Activated naive CD4-positive, alpha-beta T cell (primary cell): ENCODE measurements at places on chromosomes 6 and 20.

GRCh38 chr20:10731190-10731965, 57.6 kb upstream of the JAG1 start:
- no peak for DNase-seq

DNA sequence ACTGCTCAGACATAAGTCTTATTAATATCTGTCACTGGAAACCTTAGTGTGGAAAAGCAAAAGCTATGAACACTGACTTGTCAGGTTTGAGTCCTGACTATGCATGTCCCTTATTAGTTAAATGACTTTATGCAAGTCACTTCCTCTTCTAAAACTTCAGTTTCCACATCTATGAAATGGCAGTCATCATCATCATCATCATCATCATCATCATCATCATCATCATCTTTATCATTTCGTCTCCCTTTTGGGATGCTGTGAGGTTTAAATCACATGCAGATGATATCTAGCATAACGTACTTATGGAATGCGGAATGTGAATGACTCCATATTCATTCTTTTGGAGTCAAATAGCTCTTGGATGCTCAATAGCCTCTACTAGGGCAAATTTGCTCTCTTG, 24.5 kb downstream of the HDGFL1 start:
- DNase-seq, result no peak

- no peak for DNase-seq
Measured at GRCh38 chr6:146885708-146886457, 287.1 kb downstream of the ADGB start.

GRCh38 chr20:53463101-53463972, 130.3 kb downstream of the ZNF217 start:
- no peak for DNase-seq

- no peak for DNase-seq
Measured at GRCh38 chr6:163188746-163189145, 225.8 kb upstream of the QKI start.

- no peak for DNase-seq
Measured at GRCh38 chr6:38057994-38058393, 238.5 kb downstream of the ZFAND3 start.

DNA sequence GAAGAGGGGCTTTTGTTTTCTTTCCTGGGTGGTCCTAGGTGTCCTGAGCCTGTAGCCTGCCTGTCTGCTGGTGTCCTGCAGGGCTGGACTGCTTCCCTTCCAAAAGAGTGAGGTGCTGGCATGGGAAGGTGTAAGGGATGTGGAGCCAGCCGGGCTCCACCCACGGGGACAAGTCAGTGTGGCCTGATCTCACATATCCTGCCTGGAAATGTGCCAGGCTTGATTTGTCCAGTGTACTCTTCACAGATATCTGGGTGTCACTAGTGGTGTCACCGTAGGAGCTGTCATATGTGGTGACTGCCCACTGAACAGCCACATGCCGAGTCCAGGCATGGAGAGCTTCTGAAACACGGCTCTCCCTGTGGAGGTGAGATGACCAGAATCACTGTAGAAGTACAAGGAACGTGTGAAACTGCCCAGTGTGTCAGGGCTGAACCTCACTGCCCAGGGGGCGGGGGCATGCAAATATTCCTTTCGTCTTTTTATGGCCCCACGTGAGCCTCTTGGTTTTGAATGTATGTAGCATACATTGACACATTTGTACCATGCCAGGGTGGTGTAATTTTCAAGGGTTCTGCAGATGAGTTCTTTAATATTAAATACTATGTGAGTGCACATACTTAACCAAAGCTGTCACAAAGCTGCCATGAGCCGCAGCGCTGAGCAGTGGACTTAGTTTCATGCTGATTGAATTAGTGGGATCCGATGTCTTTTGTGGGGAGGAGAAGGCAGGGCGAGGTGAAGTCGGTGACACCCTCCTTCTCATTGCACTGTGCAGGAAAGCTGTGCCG, 55.8 kb downstream of the CDH4 start:
- DNase-seq, result no peak

DNA sequence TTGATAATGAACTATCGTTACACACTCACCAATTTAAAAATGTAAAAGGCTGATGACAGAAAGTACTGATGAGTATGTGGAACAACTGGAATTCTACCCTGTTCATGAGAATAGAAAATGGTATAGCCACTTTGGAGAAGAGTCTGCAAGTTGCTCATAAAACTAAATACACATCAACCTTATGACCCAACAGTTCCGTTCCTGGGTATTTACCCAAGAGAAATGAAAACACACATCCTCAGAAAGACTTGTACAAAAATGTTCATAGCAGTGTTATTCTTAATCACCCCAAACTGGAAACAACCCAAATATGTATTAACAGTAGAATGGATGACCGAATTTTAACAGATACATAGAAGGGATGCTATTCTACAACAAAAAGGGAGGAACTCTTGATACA, 145.7 kb upstream of the LRFN2 start:
- no peak for DNase-seq

- no peak for DNase-seq
Measured at GRCh38 chr20:13545790-13546189, 92.9 kb downstream of the TASP1 start.

GRCh38 chr6:85579581-85579980, 14.1 kb downstream of the SNX14 start:
- DNase-seq, result no peak

DNA sequence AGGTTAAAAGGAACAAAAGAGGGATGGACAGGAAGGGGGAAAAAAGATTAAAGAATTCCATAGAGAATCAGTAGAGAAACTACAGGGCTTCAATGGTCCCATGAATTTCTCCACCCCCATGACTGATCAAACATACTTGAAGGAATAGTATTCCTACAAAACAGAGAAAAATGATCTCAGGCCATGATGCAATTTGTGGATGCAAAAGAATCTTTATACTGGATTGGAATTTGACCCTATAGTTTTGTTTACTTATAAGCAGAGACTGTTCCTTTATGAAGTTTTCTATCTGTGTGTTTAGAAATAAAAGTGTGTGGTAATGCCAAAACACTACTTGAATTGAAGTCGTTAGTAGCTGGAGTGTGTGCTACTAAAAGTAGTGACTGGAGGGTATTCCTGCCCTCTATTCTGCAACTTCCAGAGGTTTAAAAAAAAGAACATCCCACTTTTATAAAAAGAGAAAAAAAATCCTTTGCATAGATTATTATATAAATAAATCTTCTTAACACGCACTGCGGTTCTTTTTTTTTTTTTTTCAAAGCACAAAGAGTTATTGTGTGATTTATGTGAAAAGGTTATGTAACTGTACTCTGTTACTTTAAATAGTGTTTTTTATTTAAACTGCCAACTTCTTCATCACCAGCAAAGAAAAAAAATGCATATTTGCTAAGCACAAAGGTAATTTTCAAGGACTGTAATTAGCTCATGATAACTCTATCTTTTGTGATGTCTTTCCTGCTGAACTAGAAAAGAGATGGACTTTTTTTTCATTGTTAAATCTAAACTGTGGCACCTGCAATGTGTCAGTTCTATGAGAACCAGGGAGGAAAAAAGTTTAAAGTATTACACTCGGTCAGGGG, 214.5 kb upstream of the CITED2 start:
- DNase-seq, result no peak

DNA sequence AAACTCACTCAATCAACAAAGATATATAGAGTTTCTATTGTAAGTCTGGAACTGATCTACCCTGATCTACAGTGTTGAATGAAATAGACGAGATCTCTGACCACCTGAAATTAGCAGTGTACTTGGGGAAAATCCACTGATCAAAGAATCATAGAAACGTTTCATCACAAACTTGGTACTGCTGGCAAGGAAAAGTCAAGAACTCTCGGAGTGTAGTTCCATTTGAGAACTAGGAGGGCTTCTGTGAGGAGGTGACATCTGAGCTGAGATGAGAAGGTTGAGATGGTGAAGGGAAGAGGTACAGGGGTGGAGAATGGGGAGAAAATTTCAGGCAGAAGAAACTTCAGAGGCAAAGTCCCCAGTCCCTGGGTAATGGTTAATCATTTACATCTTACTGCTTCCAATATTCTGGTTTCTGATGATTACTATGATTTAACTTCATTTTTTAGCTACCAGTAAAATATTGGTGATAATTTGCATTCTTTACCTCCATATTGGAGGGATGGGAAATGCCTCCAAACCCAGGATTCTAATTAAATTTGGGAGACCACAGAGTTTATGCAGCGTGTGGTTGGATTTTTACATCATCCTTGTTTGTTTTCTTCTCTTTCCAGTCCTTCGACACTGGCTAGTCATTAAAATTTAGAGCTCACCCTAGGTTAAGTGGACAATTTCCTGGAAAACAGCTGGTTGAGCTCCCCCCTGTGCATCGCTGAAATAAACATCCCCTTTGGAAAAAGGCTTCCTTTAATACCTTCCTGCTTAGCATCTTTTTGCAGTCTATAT, 191.9 kb downstream of the BCAS1 start:
- no peak for DNase-seq

GRCh38 chr6:27547157-27548075, 74.5 kb upstream of the ZNF184 start:
- DNase-seq, result no peak

GRCh38 chr20:59835448-59836395, 97.7 kb downstream of the SYCP2 start:
- DNase-seq, result no peak

GRCh38 chr20:61369731-61370520, 117.9 kb downstream of the CDH4 start:
- no peak for DNase-seq

GRCh38 chr6:14754751-14755513, 490.9 kb upstream of the JARID2 start:
- no peak for DNase-seq

DNA sequence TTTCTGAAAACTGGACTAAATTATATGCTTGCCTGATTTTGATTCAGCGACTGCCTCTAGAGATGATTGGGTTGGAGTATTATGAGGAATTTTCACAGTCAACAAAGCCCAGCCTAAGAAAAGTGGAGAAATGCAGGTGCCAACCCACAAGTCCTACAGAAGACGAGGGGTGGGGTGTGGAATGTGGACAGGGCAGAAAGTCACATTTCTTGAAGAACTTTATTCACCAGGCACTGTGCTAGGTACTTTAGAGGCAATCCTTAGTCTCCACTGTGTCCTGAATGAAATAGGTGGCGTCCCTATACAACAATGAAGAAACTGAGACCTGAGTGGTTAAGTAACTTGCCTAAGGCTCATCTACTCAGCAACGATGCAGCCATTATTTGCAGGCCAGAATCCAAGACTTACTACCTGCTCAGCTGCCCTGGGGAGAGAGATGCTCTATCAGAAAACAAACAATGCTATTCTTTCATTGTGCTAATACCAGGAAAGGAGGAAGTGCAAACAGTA, 106.3 kb downstream of the RNF144B start:
- no peak for DNase-seq

- DNase-seq, result no peak
Measured at GRCh38 chr6:156782691-156783320, 5.6 kb downstream of the ARID1B start.

DNA sequence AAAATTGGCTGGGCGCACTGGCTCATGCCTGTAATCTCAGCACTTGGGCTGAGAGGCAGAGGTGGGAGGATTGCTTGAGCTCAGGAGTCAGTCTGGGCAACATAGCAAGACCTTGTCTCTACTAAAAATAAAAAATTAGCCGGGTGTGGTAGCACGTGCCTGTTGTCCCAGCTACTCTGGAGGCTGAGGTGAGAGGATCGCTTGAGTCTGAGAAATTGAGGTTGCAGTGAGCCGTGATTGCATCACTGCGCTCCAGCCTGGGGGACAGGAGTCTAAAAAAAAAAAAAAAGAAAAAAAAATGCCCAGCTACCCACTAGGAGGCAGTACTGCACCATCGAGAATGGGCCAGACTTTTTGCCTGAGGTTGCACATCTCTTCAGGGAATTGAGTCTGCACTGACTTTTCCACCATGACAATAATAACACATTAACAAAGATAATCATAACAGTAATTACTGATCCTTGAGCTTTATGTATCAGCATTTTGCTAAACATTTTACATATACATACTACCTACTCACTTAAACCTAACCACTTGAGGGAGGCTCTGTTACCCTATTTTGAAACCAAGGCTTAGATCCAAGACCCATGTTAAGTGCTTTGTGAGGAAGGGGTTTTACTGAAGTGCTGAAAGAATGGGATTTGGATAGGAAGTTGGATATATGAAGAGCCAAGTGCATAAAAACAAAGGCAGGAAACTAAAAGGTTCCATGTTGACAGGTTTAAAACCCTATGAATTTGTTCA, 21.0 kb downstream of the SRSF3 start:
- no peak for DNase-seq

DNA sequence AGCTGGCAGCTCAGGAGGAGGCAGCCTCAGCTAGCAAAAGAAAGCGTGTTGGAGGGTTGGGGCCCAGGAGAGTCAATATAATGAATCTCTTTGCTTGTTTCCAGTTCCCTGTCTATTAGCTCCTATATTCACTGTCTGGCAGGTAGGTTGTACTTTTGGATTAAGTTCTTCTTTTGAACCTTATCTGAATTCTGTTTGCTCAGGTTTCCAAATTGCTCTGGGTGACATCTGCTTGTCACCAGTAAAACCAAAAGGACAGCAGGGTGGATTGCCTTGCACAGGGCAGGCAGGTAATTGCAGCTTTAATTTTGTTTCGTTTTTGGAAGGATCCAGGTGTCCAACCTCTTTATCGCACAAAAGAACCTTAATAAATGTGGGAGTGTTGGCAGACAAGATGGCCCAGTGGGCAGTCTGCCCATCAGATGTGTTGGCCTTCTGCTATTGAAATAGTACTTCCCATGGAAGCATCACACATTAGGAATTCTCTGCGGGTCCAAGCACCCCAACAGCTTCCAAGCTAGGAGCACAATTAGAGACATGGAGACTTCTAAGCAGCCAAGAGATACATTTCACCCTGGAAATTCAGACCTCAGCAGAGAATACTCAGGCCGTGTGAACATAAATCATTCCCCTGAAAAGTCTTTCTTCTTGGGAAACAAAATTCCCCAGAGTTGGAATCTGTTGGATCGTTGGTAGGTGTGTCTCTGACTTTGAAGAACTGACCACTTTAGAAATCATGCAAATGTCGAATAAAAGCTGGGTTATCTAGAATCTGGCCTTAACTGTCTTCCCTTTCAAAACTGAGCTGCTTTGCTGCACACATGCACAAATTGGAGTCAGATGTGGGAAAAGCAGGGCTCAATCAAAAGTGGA, 286.9 kb upstream of the BMP2 start:
- DNase-seq, result no peak

GRCh38 chr6:154127657-154128056, 88.6 kb downstream of the OPRM1 start:
- no peak for DNase-seq

DNA sequence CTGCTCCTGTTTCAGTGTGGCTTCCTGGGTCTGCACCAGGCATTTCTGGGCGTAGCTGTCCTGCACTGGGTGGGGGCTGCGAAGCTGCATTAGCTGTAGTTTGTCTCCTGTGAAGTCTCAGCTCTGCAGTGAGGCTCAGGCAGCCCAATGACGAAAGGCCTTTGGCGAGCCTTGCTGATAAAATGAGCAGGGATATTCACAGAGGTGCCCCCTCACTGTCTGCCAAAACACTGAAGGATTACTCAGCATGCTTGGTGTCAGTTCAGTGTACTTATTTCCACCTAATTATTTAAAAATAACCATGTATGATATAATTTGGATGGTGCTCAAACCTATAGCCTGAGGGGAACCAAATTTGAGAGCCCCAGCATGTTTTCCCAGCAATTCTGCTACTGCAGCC, 73.5 kb downstream of the ECT2L start:
- DNase-seq, result no peak

- DNase-seq, result no peak
Measured at GRCh38 chr20:41139227-41140093, 2.1 kb downstream of the PLCG1 start.

- DNase-seq, result no peak
Measured at GRCh38 chr20:35912881-35913280, 41.4 kb downstream of the SCAND1 start.

- no peak for DNase-seq
Measured at GRCh38 chr6:149909701-149910470, 12.0 kb upstream of the RAET1E start.

- no peak for DNase-seq
Measured at GRCh38 chr6:115891111-115891669, 169.5 kb downstream of the FRK start.
